Right ventricle myocardium superior (tissue), 1 donor: ENCODE measurements at places on chromosomes 2 and 18.

DNA sequence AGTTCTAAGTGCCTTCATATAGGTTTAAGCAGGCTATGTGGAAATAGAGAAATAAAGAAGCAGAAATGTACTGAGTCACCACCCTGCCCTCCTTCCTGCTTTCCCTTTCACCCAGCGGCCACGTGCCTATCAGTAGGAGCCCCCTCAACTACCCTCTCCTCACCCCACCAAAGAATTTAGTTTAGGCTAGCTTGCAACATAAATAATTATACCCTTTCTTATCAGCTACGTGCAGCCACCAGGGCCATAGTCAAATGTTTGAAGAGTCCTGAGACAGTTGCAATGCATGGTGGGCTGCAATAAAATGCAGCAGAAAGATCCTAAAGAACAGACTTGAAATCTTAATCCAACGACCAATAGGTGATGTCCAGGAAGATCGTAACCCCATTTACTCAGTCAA is 101.2 kb downstream of the RTP5 start:
- DNase-seq = no peak

- no peak for DNase-seq
These were observed 29.5 kb downstream of the RAB31 start for GRCh38 chr18:9737472-9738121.

- no peak for DNase-seq
These were observed 105.4 kb downstream of the QPCT start for GRCh38 chr2:37449761-37450296.

DNA sequence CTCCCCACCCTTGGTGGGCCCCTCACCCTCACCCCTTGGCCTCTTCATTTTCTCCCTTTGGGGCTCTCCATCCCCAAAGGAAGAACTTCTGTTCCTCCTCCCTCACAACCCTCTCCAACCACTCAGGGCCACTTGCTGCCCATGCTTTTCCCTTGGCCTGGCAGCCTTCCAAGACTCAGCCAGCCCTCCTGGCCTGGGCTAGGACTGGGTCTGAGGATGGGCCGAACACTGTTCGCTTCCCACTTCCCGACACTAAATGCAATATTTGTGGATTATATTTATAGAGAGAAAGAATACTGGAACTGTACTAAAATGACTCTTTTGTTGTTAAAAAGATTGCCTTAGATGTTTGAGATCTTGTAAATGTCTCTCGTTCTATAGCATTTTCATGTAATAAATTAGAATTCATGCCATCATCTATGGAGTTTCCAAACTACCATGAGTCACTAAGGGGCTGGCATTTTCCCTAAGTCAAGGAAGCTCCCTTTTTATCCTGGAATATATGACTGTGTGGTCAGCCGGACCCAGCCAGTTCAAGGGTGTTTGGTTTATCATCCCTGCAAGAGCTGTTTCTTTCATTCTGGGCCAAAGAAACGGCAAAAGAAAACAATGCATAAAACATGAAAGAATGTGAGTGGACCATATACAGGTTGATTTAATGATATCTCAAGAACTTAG is 3.8 kb downstream of the CXCR2 start:
- no peak for DNase-seq

DNA sequence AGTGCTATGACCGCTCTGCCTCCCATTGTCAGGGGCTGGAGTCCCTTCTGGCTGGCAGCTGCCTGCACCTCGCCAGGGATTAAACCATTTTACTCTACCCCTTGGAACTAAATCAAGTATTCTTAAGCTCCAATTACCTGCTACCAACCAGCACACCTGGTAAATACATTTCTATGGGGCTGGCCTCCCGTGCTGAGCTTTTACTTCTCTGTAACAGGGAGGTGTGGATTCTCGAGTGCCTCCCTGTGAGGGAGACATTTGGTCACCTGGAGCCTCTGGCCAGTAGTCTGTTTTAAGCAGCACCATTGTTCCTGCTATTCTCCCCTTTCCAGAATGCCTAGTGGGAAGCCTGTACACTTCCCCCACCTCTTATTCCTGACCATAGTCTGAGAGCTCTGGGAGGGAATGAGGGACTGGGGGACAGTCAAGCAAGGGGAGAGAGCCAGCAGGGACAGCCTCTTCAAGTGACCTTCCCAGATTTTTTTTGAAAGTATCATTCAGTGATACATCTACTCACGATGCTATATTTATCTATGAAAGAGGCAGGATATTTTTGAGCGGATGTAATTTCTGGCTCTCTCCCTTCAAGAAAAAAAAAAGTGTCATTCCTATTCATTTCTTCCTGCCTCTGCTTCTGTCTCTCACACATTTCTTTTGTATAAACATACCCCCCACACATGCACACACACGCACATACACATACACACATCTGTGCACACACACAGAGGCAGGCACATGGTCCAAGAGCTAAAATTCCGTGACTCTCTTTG is 112.8 kb downstream of the CAPN13 start:
- DNase-seq = no peak

- peak; percentile 92 for DNase-seq
These were observed 35.3 kb downstream of the LRRFIP1 start for GRCh38 chr2:237662671-237663093.

DNA sequence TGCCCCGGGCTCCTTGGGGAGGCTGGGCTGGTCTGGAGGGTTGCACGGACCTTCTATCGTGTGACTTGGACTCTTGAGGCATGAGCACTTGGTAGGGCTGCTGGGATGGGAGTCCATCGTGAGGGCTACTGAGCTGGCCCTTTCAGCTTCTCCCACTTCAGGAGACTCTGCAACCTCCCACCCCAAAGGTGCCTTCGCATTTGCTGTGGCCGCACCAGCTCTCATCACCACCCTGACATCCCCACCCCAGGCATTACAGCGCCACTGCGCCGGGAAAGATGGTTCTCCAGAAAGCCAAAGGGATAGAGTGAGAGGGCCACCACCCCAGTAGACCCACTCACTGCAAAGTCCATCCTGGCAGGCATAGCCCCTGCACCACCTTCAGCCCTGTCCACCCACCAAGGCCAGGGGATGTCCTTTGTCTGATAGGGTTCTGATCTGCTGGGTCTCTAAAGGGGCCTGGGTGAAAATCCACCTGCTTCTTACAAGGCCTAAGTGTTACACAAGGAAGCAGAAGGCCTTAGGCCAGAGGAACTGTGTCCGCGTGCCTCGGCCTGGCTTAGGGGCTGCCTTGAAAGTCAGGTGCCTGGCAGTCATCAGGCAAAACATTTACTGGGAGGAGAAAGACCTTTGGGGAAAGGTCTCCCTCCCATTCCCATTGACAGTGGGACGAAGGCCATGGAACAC is 5.1 kb downstream of the EHD3 start:
- DNase-seq = no peak

DNA sequence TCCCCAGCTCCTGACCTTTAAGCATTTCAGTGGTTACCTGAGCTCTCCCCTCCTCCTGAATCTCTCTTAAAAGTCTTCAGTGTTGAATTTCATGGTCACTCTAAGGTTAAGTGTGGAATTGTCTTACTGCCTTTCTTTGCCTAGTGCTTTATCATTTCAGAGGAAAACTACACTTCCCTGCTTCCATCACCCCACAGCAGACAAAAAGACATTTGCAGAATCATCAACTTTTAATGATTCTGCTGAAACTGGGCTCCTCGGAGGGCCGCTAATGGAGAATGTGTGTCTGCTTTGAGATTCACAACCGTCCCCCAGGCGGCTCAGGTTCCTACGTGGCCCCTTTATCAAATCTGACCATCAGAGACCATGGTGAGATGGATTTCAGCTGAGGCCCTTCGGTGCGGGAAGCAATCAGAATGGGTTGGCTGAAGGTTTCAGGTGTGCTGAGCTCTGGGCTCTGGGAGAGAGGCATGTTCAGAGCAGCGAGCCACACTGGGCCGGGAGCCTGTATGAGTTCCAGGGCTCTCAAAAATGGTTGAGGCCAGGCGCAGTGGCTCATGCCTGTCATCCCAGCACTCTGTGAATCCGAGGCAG is 41.9 kb upstream of the TBC1D8 start:
- no peak for DNase-seq

- no peak for DNase-seq
These were observed 102.8 kb upstream of the TTN start for GRCh38 chr2:178910005-178910404.

GRCh38 chr2:46562451-46562840 is 83.1 kb downstream of the TMEM247 start:
- no peak for DNase-seq

GRCh38 chr2:109726379-109727270 is 67.5 kb upstream of the RGPD5 start:
- DNase-seq = no peak

GRCh38 chr2:25709349-25709748 is 36.0 kb upstream of the DTNB start:
- no peak for DNase-seq

DNA sequence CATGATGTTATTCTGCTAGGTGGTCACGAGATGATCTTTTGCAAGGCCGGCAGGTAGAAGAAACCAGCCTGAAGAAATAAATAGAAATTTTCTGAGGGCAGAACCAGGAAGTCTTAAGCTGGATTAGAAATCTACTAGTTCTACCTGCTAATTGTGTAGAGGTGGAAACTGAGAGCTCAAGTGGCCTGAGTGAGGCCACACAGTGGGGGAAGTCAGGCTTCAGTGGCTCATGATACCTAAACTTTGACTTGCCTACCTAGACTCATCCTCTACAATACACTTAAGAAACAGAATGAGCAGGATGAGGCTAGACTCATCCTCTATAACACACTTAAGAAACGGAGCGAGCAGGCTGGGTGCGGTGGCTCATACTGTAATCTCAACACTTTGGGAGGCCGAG is 134.9 kb upstream of the NDUFV2 start:
- DNase-seq = no peak

GRCh38 chr18:36843784-36844183 is 14.9 kb downstream of the KIAA1328 start:
- no peak for DNase-seq

DNA sequence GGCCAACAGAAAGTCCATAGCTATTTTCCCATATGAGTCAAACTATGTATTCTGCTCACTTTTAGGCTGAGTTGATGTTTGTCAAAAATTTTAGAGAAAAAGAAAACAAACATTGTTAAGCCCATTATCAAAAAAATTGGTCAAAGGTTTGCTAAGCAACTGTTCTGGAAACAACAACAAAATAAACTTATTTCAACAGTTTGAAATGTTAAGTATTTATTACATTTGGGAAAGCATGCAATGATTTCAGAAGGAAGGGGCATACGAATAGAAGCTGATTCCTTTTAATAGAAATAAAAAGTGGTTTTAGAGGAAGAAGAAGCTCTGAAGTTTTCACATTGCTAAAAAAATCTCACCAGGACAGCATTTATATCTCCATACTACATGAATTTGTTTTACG is 1837.5 kb upstream of the CELF4 start:
- no peak for DNase-seq

DNA sequence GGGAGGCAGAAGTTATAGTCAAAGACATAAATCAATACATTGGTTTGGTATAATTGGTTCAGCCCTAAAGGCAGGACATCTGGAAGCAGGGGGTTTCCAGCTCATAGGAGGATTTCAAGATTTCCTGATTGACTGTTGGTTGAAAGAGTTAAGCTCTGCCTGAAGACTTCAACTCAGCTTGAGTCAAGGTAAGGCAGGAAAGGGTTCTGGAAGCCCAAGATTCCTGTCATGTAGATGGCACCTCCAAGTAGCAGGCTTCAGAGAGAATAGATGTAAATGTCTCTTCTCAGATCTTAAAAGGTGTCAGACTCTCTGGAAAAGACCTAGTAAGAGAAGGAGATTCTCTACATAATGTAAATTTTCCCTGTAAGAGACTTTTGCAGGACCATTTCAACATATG is 335.3 kb downstream of the RIT2 start:
- DNase-seq = no peak

- peak; percentile 53 for DNase-seq
These were observed at the start of gene DIPK1C for GRCh38 chr18:74457043-74457724. Gene DIPK1C (minus strand): TSS chr18:74457308. CDS start chr18:74457259, 49 bp downstream.

DNA sequence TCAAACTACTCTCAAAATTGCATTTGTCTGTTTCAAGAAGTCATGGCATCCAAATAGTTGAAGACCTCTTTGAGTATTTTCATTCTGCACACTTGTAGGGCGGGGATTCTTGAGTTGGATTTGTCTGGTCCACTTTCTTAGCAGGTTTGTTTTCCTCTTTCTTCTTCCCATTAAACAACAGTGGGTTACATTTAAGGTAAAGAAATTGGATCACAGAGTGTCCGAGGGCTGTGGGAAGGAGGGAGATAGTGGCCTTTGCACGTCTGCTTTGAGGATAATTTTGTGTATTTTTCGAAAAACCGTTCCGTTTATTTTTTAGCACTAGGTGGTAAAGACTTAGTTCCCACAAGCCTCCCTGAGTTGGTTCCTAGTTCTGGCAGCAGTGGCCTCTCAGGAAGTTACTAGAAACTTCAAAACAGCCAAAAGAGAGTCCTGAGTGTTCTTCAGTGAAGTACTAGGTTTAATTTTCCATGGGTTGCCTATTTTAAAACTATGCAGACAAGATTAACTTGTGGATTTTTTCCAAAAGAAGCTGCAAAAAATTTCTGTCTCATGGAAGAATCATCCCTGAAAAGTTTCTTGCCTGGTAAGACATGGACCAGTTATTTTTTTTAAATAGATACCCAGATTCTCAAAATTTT is 107.9 kb downstream of the CDC42EP3 start:
- DNase-seq = no peak

- no peak for DNase-seq
These were observed 83.2 kb downstream of the RDH14 start for GRCh38 chr2:18477293-18477692.
